MG63 (cell line): ENCODE measurements at places on chromosomes 1 and 21.

GRCh38 chr1:197787623-197788536 is 12.6 kb upstream of the DENND1B start:
- no peak for DNase-seq

DNA sequence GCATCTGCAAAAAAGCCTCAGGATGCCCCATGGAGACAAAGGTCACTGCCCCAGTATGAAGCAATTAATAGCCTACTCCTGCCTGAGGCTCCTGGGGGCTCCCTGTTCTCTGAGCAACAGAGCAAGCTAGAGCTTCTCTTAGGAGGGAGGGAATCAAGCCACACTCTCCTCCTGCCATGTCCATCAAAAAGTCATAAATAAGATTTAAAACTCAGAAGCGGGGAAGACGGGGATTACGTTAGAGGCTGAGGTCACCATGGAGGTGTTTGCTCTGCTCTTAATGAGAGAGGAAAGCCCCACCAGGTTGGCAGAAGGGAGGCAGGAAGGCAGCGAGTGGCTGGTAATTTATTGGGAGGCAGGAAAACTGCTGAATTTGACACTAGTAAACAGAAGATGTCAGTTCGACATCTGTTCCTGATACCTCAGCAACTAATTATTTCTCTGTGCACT is 98.4 kb upstream of the TNR start:
- DNase-seq: no peak

- DNase-seq: no peak
These were observed 243.6 kb downstream of the TNR start for GRCh38 chr1:175499595-175500382.

GRCh38 chr1:98034505-98034904 is 113.7 kb upstream of the DPYD start:
- peak; percentile 13 for DNase-seq

GRCh38 chr1:191889623-191890003 is 268.6 kb upstream of the RGS18 start:
- DNase-seq: no peak

- DNase-seq: no peak
These were observed 13.1 kb downstream of the TXNIP start for GRCh38 chr1:145983206-145983675.

DNA sequence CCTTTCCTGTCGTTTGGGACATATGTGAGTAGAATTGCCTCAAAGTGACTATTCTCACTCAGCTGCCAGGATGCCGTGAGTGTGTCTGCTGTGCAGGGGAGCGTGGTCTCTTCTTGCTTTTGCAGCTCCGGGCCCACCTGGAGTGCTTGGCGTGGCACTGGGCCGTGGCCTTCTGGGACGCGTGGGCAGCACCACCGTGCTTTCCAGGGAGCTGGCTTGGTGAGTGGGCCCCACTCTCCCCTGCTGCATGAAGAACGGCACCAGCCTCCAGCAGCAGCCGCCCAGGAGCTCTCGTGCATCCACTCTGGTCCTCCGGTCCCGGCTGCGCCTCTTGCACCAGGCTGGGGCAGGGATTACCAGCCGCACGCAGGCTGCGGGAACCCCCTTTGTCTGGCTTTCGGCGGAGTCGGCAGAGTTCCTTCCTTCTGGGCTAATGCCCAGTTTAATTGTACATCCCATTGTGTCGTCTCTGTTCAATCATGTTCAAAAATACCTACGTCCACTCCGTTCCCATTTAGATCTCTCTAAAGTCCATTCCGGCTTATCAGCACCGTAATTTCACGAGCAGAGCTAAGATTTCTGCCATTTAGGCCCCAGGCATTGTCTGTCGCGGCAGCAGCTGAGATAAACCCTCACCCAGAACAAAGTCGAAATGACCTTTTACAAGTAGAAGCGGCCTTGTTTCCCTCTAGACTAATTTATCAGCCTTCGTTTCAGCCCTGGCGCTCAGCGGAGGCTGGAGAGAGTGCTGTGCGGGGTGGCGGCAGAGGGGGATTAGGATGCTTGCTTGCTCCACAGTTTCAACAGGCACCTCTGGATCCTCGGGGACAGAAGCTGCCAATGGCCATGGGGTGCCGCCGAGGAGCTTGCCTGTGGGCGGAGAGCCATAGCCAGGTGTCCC is 129.6 kb downstream of the PRDM16 start:
- no peak for DNase-seq

DNA sequence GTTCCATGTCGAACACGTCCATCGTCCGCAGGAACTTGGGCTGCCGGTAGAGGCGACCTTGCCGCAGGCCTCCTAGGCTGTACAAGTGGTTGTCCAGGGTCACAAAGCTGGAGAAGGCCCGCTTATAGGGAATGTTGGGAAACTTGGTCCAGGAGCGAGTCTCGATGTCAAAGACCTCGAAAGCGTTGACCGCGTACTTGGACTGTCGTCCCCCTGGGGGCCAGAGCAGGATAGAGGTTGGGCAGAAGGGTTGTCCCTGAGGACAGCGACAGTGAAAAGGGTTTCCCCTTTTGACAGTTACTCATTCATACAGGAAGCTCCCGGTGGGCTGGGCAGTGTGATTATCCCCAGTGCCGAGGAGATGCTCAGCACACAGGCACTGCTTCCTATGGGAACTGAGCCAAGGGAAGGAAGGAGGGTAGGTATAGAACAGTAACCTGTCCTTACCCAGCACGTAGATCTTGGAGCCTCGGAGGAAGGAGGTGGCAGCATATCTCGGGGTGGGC is 17.5 kb downstream of the KLHDC8A start:
- no peak for DNase-seq

DNA sequence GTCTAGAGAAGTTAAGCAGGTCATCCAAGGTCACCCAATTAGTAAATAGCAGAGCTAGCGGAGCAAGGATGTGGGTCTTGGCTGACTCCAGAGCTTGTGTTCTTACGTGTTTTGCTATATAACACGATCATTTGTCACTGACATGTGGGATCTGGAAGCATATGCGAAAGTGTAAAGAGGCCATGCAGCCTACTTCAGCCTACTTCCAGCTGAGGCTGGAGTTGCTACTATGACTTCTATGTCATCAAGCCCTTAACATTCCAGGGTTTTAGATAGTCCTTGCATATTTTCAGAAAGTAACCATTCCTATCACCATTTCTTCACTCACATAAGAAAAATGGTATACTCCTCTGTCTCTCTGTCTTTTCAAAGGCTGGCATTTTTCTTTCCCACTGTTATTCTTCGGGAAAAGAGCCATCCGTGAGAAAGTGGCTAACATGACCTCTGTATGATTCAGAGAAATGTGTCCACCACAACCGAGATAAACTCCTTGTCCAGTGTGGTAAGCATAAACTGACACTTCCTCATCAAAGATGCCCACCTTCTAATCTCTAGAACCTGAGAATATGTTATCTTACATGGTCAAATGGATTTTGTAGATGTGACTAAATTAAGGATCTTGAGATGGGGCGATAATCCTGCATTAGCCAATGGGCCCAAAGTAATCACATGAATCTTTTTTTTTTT is 24.0 kb upstream of the ABL2 start:
- DNase-seq: no peak
